ENCODE measurements at places on chromosomes 6 and 20.

- DNase-seq, result no peak
Measured at GRCh38 chr6:129893640-129894039, 32.5 kb upstream of the TMEM244 start.

- DNase-seq, result no peak
Measured at GRCh38 chr20:3431109-3431508, 23.6 kb upstream of the DNAAF9 start.

DNA sequence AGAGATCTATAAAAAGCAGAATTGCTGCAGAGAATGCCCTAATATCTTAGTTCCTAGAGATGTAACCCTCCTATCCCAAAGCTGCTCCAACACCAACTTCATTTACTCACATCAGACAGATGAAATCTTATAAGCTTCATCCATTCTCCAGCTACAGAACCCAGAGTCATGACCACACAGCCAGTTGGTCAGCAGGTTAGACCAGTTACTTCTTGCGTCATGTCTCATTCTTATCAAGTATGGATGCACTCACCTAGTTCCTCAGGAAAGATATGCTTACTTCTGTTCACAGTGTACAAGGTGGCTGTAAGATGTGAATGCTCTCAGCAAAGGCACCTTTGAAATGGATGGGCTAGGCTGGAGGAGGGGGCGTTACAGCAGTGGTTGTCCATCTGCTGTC is 47.9 kb upstream of the ISM1 start:
- DNase-seq, result no peak

- DNase-seq, result peak; percentile 72
Measured at GRCh38 chr6:16344756-16345155, 106.4 kb downstream of the GMPR start.

DNA sequence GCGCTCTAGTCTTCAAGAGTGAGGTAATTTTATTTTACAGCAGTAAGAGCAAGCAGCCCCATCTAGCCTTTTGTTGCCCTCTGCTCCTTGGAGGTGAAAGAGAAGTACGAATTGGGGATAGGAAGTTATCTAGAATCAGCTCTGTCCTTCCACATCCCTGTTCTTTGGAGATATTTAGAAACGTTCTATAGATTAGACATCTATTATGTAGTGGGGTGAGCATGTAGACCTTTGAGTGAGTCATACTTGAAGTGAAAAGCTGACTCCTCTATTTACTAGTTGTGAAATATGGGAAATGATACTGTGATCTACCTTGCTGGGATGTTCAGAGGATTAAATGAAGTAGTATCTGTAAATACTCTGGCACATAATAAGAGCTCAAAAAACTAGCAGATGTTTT is 36.0 kb upstream of the SLC35D3 start:
- no peak for DNase-seq

GRCh38 chr6:112799889-112800288 is 452.8 kb downstream of the RFPL4B start:
- no peak for DNase-seq

- no peak for DNase-seq
Measured at GRCh38 chr20:46975976-46976375, 81.3 kb downstream of the EYA2 start.

- DNase-seq, result no peak
Measured at GRCh38 chr6:90596967-90597539, 10.2 kb upstream of the MAP3K7 start.

- no peak for DNase-seq
Measured at GRCh38 chr20:55596431-55596830, 408.9 kb downstream of the CBLN4 start.

DNA sequence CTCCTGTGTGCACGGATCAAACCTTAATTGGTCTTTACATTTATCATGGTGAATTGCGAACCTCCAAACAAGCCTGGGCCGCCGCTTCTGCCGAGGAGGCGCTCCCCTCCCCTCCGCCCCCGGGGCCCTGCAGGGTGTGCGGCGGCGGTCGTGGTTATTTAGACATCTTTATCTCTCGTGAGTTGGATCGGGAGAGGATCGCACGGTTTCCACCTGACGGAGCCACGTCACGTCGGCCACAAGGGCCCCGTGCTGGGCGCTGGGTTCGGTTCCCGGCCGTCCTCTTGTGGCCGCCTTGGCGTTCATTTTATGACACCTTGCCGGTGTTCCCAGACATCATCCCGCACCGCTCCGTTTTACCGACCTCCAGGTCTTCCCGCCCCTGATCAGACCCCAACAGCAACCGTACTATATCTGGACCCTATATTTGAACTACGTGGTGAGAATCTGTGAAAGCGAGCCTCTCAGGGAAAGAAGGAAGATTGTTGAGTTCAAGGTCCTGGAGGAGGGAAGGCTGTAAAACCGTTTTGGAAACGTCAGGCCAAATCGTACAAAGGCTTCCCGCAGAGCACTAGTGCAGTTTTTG is 1.3 kb upstream of the CNR1 start:
- DNase-seq, result peak; percentile 13

- no peak for DNase-seq
Measured at GRCh38 chr6:20362623-20363022, 39.1 kb upstream of the E2F3 start.

GRCh38 chr6:21003780-21004541 is 469.7 kb downstream of the CDKAL1 start:
- DNase-seq, result peak; percentile 50

GRCh38 chr6:3905945-3906845 is 57.0 kb downstream of the FAM50B start:
- DNase-seq, result peak; percentile 46

- DNase-seq, result peak; percentile 4
Measured at GRCh38 chr20:11686820-11687543, 230.7 kb upstream of the BTBD3 start.

DNA sequence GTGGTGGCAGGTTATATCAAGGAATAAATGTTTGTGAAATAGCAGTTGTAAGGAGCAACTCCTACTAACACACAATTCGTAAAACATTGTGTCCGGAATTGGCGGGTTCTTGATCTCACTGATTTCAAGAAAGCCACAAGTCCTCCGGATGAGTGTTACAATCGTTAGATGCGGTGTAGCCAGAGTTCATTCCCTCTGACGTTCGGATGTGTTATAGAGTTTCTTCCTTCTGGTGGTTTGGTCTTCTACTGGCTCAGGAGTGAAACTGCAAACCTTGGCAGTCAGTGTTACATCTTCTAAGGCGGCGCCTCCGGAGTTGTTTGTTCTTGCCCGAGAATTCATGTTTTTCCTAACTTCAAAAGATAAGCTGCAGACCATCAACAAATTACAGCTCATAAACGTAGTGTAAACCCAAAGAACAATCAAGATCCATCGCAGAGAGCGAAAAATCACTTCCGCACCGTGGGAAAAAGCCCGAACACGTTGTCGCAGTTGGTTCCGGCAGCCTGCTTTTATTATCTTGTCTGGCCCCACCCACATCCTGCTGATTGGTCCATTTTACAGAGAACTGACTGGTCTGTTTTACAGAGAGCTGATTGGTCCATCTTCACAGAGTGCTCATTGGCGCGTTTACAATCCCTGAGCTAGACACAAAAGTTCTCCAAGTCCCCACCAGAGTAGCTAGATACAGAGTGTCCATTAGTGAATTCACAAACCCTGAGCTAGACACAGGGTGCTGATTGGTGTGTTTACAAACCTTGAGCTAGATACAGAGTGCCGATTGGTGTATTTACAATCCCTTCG is 58.2 kb downstream of the TRIM27 start:
- DNase-seq, result no peak

DNA sequence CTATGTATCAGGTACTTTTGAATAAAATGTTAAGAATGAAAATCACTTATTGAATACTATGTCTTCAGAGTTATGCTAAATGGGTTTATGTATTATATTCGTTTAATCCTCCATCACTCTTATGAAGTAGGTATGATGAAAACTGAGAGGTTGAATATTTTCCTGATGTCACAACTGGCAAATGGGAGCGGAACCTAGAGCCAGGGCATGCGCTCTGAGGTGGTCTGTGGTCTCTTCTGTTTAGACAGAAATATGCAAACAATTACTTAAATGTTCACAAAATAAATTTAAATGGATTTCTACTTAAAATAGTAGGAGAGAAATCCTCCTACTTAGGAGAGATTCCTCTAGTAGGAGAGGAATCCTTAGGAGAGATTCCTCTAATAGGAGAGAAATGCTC is 21.3 kb upstream of the UTRN start:
- DNase-seq, result no peak

DNA sequence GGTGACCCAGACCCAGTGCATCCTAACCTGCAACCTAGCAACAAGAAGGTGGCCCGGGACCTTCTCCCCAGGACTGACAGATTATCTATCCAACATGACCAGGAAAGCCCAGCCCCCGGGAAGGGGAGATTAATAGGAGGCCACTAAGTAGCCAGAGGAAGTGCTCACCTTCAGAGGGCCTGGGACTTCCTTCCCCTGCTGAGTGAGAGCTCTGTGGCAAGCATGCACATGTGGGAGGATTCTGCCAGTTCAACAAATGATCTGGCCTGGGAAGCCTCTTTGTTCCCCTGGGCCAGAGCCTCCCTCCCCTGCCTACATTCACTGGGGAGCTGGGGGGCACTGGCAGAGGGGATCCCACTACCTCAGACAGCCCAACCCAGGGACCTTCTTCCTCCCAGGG is 39.6 kb downstream of the SHLD1 start:
- no peak for DNase-seq

- no peak for DNase-seq
Measured at GRCh38 chr6:105057160-105057559, 100.3 kb downstream of the LIN28B start.

DNA sequence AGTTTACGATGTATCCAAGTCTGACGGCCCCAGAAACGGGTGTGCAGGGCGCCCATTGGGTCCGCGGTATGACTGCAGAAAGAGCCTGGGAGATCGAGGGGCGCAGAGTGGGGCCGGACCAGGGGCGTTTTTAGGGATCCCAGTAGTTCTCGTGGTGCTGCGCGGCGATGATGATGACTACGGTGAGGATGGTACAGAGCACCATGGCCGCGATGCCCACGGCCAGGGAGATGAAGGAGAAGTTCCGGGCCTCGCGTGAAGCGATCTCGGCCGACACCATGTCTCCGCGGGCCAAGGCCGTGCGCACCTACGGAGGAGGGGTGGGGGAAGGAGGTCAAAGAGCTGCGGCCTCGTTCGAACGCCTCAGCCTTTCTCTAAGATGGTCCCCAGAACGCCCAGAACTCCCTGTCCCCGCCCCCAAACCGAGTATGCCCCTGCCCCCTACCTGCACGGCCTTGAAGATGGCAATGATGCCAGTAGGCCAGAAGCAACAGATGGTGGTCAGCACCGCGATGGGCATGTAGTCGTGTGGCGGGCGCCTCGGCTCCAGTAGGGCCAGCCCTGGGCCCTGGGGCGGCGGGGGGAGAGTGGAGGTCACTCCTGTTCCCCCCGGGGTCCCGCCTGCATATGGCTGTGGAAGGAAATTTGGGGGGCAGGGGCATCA is 2.5 kb downstream of the PRRT1 start:
- no peak for DNase-seq

- DNase-seq, result no peak
Measured at GRCh38 chr6:33875696-33876095, 71.9 kb upstream of the MLN start.

DNA sequence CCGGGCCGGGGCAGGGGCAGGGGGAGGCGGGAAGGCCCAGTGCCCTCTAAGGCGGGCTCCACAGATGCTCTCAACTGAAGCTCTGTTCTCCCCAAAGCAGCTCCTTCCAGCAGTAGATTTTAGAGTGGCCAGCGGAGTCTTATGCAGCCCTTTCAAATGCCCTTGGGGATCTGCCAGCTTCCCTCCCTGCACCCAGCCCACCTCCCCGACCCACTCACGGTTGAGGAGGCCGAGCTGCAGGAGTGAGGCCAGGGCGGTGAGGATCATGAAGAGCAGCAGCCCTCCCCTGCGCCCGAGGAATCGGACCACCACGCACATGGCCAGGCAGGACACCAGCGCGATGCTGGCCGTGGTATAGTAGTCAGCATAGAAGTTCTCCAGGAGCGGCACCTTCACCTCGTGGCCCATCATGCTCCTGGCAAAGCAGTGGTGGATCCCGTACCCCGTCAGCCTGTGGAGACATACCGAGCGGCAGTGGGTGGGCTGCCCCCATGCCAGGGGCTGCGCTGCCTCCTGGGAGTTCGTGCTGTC is 28.0 kb downstream of the PSMG4 start:
- no peak for DNase-seq

DNA sequence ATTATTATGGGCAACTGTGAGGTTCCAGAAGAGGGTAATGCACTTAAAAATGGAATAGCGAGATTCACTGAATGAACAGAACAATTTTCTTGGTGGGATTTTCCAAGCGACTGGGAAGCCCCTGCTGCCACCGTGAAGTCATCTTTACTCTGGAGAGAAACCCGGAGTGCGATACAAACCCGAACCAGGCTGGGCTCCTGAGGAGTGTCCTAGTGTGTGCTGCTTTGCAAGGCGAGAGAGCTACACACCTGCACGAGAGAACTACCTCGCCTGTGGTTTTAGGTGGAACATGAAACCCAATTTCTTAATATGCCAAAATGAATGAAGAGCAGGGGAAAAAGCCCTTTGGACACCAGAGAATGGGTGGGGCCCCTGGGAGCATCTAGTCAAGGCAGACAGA is 33.5 kb upstream of the DACT2 start:
- DNase-seq, result no peak

DNA sequence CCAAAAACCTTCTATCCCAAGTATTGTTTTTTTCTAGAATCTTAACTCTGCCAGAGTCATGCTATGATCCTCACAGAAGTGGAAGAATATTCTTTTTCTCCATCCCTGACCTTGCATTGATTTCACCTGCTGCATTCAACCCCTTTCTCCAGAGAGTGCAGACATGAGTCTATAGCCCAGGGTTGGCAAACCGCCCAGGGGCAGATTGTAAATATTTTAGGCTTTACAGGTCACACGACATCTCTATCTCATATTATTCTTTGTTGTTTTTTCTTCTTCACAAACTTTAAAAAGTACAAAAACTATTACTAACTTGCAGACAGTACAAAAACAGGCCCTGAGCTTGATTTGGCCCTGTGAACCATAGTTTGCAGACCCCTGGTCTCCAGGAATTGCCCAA is 112.1 kb upstream of the ASF1A start:
- no peak for DNase-seq

DNA sequence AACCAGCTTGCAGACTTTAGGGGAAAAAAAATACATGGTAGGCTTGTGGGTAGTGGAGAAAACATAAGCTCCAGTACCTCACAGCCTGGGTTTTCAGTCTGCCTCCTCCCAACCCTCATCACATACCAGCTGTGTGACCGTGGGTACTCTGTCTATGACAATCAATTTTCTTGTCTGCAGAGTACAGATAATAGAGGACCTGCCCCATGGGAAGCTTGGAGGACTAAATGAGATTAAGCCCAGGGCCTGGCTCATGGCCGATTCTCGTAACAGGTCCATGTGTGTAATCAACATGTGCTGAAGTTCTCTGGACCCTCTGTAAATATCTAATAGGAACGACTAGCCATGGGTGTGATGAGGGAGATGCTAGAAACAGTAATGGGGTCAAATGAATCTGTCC is 34.0 kb downstream of the NT5E start:
- no peak for DNase-seq

- no peak for DNase-seq
Measured at GRCh38 chr20:57495978-57496377, 29.0 kb downstream of the CTCFL start.

DNA sequence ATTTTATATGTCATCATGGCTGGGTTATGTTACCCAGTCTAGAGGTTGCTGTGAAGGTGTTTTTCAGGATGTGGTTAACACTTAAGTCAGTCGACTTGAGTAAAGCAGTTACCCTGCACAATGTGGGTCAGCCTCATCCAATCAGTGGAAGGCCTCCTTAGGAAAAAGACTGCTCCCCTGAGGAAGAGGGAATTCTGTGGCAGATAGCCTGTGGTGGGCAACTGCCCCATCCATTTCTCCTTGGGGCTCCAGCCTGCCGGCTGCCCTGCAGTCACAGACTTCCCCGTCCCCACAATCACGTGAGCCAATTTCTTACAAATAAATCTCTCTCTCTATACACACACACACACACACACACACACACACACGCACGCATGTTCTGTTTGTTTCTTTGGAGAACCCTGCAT is 34.5 kb upstream of the MPC1 start:
- DNase-seq, result no peak

Data from foreskin fibroblast (primary cell).